ENCODE measurements at places on chromosomes 13 and 19.

- DNase-seq: no peak
Observed at GRCh38 chr13:21243045-21243897, 66.8 kb downstream of the MRPL57 start.

- DNase-seq: no peak
Observed at GRCh38 chr19:29290853-29291252, 77.9 kb upstream of the UQCRFS1 start.

GRCh38 chr19:10220695-10221094 lies 10.4 kb downstream of the S1PR2 start:
- DNase-seq: no peak

DNA sequence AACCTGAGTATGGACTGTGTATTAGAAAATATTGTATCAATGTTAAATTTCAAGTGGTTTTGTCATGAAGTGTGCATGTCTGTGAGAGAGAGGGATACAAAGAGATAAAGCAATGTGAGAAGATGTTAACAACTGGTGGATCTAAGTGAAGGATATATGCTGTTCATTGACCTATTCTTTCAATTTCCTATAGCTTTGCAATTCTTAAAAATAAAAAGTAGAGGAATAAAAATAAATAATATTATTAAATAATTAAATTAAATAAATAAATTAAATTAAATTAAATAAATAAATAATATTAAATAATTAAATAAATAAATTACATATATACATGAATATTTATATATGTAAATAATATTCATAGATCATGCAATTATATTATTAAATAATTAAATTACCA lies 131.2 kb upstream of the DACH1 start:
- no peak for DNase-seq

DNA sequence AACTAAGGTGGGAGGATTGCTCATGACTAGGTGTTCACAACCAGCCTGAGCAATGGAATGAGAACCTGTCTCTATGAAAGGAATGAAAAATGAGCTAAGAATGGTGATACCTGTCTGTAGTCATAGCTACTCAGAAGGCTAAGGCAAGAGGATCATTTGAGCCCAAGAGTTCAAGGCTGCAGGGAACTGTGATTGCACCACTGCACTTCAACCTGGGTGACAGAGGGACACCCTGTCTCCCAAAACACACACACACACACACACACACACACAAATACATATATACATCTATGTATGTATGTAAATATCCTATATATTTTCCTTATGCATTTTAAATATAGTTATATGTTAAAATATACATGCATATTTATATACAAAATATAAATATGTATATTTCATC lies 7.4 kb upstream of the ZNF433 start:
- no peak for DNase-seq

DNA sequence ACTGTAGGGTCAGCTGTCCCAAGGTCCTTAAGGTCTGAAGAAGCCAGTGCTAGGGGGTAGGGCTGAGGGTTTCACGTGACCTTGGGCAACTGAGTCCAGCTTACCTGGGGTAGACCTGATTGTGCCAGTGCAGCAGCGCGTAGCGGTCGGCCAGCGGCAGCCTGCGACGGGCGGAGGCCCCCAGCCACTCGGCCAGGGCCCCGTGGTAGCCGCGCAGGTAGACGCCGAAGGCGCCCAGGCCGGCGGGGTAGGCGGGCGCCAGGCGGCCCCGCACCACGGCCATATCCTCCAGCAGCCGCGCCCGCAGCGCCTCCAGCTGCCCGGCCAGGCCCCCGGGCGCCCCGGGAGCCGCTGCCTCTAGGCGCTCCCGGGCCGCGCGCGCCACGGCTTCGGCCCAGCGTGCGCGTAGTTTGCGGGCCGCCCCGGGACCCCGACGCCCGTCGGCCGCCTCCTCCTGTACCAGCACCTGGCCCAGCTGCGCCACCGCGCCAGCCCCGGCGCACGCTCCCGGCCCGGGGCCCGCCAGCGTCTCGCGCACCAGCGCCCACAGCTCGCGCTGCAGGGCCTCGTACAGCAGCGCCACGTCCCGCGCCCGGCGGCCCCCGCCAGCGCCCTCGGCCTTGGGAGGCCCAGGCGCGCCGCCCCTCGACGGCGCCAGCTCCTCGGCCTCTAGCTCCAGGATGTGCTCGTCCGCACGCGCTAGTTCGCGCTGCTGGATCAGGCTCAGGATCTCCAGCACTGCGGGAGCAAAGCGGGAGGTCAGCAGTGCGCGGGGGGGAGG lies 10.9 kb downstream of the EXOC3L2 start:
- no peak for DNase-seq

DNA sequence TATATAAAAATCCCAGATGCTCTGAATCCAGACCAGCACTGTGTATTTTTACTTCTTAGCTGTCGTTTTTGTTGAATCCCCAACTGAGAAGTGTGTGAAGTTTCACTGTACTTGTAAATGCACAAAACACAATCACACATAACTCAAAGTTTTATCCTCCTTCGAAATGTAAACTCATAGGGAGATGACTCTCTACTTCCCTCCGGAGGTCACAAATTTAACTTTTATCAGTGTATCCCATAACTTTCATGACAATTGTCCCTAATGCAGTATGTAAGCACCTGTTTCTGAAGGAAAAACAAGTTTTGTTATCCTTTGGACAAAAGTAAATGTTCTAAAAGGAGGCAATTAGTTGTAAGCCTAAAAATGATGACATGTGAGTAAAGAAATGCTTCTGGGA lies 665.0 kb upstream of the SLITRK6 start:
- DNase-seq: no peak

GRCh38 chr19:13277104-13277809 lies 127.0 kb downstream of the IER2 start:
- peak; percentile 39 for DNase-seq

- no peak for DNase-seq
Observed at GRCh38 chr13:20270163-20270865, 38.2 kb upstream of the GJB6 start.

DNA sequence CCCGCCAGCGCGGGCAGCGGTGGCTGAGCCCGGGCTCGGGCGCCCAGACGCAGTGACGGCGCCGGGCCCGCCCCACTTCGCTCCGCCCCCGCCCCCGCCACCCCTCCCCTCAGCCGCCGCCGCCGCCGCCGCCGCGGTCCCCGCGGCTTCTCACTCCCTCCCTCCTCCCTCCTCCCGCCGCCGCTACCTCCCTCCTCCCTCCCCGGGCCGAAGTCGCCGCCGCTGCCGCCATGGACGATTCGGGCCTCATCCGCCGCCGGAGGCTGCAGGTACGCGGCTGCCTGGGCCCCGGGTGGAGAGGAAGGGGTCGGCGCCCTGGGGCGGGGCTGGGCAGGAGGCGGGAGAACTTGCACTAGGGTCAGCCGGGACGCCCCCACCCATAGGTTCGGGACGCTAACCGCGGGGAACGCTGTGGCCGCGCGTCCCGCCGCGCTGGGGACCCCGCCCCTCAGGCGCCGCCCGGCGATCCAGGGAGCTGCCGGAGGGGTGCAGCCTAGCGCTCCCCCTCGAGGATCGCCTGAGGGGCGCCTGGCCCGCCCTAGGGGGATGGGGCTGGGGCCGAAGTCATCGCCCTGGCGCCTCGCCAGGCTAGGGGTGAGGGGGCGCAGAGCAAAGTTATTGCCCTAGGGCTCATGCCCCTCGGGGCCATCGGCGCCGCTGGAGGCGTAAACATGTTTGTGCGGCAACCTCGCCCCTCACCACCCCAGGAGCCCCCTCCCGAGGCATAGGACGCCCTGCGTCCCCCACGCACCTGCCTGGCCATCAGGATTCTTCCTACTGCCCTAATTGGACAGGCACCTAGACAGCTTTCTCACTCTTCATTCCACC lies 427 bp downstream of the RTBDN start:
- no peak for DNase-seq

DNA sequence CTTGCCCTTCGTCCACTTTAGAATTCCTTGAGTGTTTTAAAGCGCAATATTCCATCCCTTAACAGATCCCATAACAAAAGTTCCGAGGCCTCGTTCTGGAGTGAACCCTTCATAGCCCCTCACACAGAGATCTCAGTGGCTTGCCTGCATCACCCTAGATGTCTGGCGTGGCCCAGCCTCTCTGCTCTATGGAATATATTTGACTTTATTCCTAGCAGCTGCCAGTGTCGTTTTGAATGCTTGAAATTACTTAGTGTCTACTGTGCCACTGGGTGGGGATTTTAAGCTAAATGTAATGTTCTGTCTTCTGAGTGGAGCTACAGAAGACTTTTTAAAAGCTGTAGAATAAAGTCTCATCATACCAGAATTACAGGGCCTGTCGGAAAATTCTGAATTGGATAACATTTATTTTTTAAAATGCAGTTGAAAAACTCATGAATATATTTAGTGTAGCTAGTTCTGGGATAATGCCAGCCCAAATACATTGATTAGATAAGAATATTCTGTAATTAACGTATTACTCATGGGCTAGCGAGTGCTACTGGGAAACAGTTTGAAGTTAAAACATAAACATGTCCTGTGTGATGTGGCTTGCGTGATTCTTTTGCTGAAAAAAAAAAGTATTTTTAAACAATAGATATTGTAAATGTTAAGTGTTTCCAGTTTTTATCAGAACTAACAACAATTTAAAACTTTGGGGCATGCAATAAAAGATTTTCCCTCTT lies 111.8 kb downstream of the ESD start:
- DNase-seq: no peak

GRCh38 chr19:50387868-50388245 lies 3.7 kb downstream of the POLD1 start:
- no peak for DNase-seq

DNA sequence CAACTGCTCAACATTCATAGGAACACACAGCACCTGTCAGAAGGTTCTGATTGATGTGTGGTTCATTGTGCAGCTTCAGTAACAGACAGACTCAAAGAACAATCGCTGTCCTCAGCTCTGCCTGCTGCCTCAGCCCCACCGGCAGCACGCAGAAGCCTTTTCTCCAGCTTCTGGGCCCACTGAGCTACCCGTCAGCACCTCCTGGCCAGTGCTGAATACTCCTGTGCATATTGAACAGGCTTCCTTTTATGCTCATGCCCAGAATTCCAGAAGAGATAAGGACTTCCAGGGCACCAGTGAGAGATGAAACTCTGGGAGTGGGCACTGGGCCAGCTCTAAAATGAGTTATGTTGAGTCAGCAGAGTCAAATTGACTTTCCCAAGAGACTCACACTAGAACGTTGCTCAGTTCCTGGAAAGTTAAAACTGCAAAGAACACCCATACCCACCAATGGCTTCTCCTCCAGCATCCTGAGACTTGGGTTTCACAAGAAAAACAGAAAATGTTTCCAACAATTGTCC lies 119.3 kb downstream of the COL4A1 start:
- DNase-seq: no peak

- no peak for DNase-seq
Observed at GRCh38 chr13:44468874-44469273, 95.2 kb downstream of the SERP2 start.

- DNase-seq: peak; percentile 83
Observed at GRCh38 chr19:1076951-1077350, 10.0 kb downstream of the ARHGAP45 start.

GRCh38 chr13:60790620-60791019 lies 393.6 kb downstream of the TDRD3 start:
- DNase-seq: no peak

GRCh38 chr13:40764587-40765403 lies 6.2 kb downstream of the MRPS31 start:
- DNase-seq: no peak

DNA sequence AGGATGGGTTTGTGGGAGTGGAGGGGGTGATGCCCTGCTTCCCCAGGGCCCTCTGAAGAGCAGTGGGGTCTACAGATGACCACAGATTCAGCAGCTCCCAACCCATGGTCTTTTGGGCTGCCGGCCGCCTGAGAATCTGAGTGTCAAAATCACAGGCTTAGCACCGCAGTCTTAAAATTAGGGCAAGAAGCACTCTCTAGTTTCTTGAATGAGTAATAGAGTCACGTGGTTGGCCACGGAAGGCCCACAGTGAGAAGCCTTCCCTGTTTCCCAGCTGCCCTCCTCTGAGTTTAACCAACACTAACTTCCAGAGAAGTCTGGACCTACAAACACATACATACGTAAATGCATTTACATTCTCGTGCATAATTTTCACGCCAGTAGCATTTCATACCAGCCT lies 5.2 kb downstream of the PRMT1 start:
- DNase-seq: no peak

- no peak for DNase-seq
Observed at GRCh38 chr13:20990910-20991525, 70.4 kb downstream of the LATS2 start.

DNA sequence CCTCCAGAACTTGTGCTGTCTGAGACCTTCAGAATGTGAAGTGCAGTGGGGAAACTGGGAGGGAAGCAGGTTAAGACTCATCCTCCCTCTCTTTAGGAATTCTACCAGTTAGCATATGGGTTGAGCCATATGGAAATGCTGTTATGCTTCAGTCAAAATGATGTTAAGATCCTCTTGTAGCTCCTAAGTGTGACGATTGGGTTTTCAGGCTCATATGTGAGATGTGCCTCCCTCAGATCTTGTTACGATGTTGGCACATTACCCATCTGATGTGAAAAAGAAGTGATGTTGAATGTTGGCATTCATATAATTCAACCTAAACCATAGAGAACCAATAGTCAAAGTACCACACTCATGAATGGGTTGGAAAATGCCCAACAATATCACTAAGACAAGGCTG lies 67.8 kb upstream of the IPO5 start:
- no peak for DNase-seq

GRCh38 chr19:18919086-18919899 lies at the start of the genes COPE and DDX49:
TSS of gene COPE (minus strand) at chr19:18919387. CDS start at chr19:18919348, 39 bp downstream.
TSS of gene DDX49 (plus strand) at chr19:18919715. CDS start at chr19:18919742, 27 bp downstream.
- peak; percentile 98 for DNase-seq

DNA sequence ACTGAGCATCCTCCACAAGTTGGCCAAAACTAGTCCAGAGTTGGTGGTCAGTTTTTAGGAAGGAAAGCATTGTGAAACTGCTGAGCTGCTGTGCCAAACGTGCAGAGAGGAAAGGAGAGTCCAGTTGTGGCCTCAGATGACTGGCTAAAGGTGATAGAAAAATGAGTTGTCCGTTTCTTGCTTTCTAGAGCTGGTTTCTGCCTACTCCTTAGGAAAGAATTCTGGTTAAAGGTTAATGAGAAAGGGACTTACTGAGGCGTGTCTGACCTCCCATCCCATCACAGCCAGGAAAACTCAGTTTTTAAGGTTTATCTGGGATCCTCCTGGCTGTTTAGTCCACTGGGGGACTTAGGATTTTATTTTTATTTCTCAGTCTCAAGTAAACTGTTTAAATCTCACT lies 1186.3 kb downstream of the UQCRFS1 start:
- DNase-seq: no peak

DNA sequence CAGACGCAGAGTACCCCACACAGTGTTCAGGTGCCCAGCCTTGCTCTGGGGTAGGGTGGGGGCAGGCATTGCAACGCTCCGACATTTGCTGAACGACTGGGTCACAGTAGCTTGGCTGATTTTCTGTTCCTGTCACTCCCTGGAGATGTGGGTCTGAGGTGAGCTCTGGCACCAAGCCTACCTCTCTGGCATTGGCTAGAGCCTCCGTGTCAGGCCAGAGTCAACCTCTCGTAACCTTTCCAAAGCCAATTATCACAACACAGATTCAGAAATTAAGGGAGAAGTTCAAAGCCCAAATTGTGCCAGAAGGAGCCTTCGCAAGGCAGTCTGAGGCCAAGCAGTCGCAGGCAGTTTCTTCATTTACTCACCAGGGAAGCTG lies 117.2 kb downstream of the IRS2 start:
- DNase-seq: no peak

DNA sequence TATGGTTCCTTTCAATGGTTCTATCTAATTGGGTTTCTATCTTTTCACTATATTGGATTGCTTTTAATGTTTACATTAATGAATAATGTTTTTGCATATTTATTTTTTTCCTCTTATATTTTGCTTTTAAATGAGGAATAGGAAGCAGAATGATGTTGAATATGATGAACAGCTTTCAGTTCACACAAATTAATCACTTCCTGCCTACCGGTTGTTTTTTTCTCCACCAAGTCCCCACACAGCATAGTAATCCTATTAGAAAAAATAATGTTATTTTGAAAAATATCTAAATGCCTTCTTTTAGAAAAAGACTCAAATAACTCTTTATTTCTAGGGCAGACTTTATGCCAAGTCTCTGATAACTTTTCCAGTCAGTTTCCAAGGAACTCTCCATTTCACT lies 184.9 kb upstream of the MIR17HG start:
- DNase-seq: no peak

Measured in stimulated activated CD8-positive, alpha-beta memory T cell treated with anti-CD3 and anti-CD28 coated beads, Interleukin-12 subunit alpha, Interleukin-12 subunit beta, amount 100 ng/mL, for 1 hour (primary cell).